Caco-2 (cell line): ENCODE measurements at places on chromosomes 1 and 21. TPM values are rescaled to one million over a fixed set of nuclear protein-coding genes. Genes with fewer than 3 reads are reported as not detected.

- H3K4me1 ChIP-seq, result no peaks in the 10 kb centered on the region
- no peaks in the 10 kb centered on the region for H3K27me3 ChIP-seq
- DNase-seq, result no peak
- H3K4me3 ChIP-seq, result no peak overlapping the region
Measured at GRCh38 chr1:190243056-190243455, 234.6 kb downstream of the BRINP3 start.

APCS gene
- not detected in 2 replicates for total RNA-seq

GRCh38 chr1:68703921-68704354 is 207.1 kb upstream of the DEPDC1 start:
- H3K27ac ChIP-seq, result no peak overlapping the region
- no peaks in the 10 kb centered on the region for H3K36me3 ChIP-seq
- H3K4me1 ChIP-seq, result peaks cover 17% of the 10 kb centered on the region

GRCh38 chr21:42569732-42570301 is 56.2 kb downstream of the SLC37A1 start:
- no peak for DNase-seq
- no peaks in the 10 kb centered on the region for H3K4me1 ChIP-seq
- no peaks in the 10 kb centered on the region for H3K27me3 ChIP-seq

GRCh38 chr1:106785176-106785575 is 271.3 kb upstream of the PRMT6 start:
- H3K4me1 ChIP-seq, result no peaks in the 10 kb centered on the region
- no peak for DNase-seq
- H3K27me3 ChIP-seq, result no peaks in the 10 kb centered on the region
- no peak overlapping the region for H3K4me3 ChIP-seq

DNA sequence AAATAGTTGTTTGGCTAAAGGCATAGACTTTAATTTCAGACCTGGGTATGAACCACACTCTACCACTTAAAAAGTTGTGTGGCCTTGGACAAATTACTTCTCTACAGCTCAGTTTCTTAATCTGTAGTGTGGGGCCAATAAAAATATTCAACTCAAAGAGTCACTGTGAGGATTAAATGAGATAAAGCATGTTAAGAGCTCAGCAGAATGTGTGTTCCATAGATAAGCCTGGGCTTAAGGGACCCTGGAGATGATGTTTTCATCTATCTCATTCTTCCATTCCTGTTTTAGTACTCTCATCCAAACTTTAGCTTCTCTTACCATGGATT is 17.7 kb downstream of the S100A10 start:
- no peaks in the 10 kb centered on the region for H3K36me3 ChIP-seq
- H3K27me3 ChIP-seq, result no peaks in the 10 kb centered on the region
- H3K27ac ChIP-seq, result no peak overlapping the region
- no peak overlapping the region for H3K4me3 ChIP-seq
- DNase-seq, result no peak

DNA sequence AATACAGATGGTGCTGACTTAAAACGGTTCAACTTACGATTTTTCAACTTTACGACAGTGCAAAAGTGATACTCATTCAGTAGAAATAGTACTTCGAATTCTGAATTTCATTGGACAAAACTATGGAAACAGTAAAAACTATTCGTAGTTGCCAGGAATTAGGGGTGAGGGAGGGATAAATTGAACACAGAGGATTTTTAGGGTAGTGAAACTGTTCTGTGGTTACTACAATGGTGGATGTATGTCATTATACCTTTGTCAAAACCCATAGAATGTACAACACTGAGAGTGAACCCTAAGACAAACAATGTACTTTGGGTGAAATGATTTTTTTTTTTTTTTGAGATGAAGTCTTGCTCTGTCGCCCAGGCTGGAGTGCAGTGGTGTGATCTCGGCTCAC is 7.5 kb downstream of the DDR2 start:
- H3K27ac ChIP-seq, result no peak overlapping the region
- H3K36me3 ChIP-seq, result no peaks in the 10 kb centered on the region
- H3K4me3 ChIP-seq, result no peak overlapping the region
- no peak for DNase-seq

DNA sequence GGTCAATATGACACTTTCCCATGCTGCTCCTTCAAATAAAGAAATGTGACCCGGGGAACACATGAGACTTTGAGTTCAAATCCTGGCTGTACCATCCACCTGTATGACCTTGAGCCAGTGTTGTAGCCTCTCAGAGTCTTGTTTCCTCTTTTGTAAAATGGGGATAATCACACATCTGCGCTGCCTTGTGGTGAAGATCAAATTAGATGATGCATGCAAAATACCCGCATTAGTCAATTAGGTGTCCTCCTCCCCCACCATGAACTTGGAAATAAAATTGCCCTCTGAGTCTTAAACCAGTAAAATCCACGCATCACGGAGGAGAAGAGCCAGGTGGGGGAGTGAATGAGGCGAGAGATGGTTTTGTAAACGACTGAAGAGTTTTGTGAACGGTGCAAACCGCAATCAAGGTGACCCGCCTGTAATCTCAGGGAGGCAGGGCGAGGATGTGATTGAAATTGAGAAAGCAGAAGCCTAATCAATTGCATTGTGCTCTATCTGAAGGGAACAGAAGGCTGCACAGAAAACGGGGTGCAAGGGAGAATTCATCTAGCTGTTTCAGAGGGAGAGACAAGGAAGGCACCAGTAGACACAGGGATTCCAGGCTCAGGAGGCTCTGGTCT is 5.8 kb upstream of the AHDC1 start:
- no peak overlapping the region for H3K27ac ChIP-seq
- no peak overlapping the region for H3K4me3 ChIP-seq
- peaks cover 28% of the 10 kb centered on the region for H3K4me1 ChIP-seq
- no peaks in the 10 kb centered on the region for H3K27me3 ChIP-seq

IGSF21 gene
- not detected in 2 replicates for total RNA-seq

KIF21B gene
- 2.4 and 2.6 TPM in 2 replicates for total RNA-seq

- H3K36me3 ChIP-seq, result no peaks in the 10 kb centered on the region
- no peak for DNase-seq
- no peaks in the 10 kb centered on the region for H3K27me3 ChIP-seq
- H3K27ac ChIP-seq, result no peak overlapping the region
Measured at GRCh38 chr1:109385417-109385816, 12.3 kb downstream of the SORT1 start.

DNA sequence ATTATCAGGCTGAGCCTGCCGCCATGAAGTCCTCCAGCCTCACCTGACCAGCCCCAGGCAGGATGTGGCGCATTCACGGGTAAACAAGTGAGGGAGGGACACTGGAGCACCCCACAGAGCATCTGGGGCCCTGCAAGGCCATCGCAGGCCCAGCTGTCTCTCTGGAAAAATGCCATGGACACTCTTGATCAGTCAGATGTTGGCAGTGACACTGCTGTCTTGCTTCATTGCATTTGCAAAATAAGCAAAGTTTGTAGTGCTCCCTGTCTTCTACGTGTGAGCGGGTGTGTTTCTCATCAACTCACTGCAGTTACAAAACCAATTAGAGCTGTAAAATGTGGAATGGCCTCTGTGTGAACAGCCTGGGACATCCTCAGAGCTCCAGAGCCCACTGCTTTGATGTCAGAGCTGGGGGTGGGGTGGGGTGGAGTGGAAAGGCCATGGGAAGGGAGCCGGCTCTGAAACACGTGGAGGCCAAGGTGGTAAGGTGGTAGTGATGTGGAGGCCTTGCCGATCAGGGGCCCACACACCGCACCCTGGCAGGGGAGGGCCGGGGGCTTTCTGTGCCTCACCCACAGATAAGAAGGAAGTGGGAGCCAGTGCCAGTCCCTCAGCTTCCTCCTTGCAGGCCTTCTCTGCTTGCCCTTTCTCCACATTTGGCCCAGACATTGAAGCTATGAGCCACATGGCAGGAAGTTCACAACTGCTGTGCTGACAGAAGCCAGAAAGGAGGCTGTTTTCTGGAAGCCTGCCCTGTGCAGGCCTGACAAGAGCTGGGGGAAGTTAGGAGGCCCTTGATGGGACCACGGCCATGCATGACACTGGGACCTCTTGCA is 254.9 kb downstream of the RHOU start:
- H3K27me3 ChIP-seq, result no peaks in the 10 kb centered on the region
- H3K4me1 ChIP-seq, result no peaks in the 10 kb centered on the region
- no peak overlapping the region for H3K27ac ChIP-seq
- H3K36me3 ChIP-seq, result no peaks in the 10 kb centered on the region
- no peak for DNase-seq

- no peak overlapping the region for H3K27ac ChIP-seq
- no peaks in the 10 kb centered on the region for H3K27me3 ChIP-seq
- H3K4me3 ChIP-seq, result no peak overlapping the region
- H3K36me3 ChIP-seq, result no peaks in the 10 kb centered on the region
- H3K4me1 ChIP-seq, result no peaks in the 10 kb centered on the region
Measured at GRCh38 chr1:157739229-157739901, 37.6 kb downstream of the FCRL2 start.

ENSA gene
- 178 TPM in 2 replicates for total RNA-seq

DNA sequence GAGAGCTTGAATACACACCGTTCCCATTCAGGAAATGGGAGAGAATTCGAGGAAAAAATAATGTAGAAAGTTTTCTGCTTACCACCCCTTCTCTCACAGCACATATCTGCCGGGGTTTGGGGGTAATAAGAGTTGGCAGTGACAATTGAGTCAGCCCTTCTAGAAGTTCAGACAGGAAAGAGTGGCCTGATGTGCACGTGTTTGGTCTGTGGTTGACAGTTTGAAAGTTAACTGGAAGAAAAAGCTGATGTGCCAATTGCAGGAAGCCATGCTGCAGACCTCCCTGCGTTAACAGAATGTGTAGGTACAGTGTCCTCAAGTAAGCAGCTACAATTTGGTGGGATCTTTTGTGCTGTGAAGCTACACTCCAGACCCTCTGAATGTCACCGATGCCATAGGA is 50.9 kb downstream of the DHX9 start:
- peaks cover 2% of the 10 kb centered on the region; the same call in 1 of the 2 replicates for H3K36me3 ChIP-seq
- no peak for DNase-seq
- no peak overlapping the region for H3K4me3 ChIP-seq
- no peaks in the 10 kb centered on the region for H3K27me3 ChIP-seq

DNA sequence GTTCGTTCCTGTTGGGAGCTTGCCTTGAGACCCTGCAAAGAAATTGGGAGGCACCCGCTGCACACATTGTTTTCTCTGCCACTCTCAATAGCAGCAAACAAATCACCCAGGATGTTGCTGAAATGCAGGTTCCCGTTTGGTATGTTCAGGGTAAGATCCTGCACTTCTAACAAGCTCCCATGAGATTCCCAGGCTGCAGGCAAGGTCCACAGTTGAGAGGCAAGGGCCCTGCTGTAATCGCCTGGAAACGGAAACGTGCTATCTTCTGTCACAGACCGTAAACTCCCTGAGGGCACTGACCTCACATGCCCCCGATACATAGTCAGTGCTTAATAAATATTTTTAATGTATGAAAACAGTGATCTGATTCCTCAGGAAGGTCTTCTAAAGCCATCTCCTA is 37.8 kb downstream of the XCL1 start:
- no peaks in the 10 kb centered on the region for H3K36me3 ChIP-seq
- H3K4me3 ChIP-seq, result no peak overlapping the region
- no peak for DNase-seq
- H3K27ac ChIP-seq, result no peak overlapping the region
- no peaks in the 10 kb centered on the region for H3K4me1 ChIP-seq

RO60 gene
- 49.2 and 50.0 TPM in 2 replicates for total RNA-seq

DNA sequence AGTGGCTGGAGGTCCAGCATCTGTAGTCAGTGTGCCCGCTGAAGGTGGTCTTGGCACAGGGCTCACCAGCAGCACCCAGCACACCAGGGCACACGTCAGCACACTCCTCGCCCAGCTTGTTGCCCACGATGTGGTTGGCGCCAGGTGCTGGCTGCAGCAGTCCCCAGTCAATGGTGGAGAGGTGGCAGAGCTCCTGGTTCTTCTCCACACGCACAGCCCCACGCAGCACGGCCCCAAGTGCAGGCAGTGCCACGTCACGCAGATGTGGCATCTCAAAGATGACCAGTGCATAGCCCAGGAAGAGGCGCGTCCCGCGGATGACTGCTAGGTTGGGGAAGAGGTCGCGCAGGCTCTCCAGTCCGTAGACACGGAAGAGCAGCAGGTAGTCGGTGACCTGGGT is 5.2 kb downstream of the INSRR start:
- no peaks in the 10 kb centered on the region for H3K36me3 ChIP-seq
- no peak overlapping the region for H3K4me3 ChIP-seq
- H3K27me3 ChIP-seq, result peaks cover 3% of the 10 kb centered on the region
- no peaks in the 10 kb centered on the region for H3K4me1 ChIP-seq
